ENCODE measurements at places on chromosomes 12 and 14.

- no peak overlapping the region for H3K4me3 ChIP-seq
- no peak overlapping the region for H3K27ac ChIP-seq
- H3K36me3 ChIP-seq, result no peaks in the 10 kb centered on the region
- DNase-seq, result no peak
Measured at GRCh38 chr12:104371043-104371870, 67.7 kb downstream of the EID3 start.

DNA sequence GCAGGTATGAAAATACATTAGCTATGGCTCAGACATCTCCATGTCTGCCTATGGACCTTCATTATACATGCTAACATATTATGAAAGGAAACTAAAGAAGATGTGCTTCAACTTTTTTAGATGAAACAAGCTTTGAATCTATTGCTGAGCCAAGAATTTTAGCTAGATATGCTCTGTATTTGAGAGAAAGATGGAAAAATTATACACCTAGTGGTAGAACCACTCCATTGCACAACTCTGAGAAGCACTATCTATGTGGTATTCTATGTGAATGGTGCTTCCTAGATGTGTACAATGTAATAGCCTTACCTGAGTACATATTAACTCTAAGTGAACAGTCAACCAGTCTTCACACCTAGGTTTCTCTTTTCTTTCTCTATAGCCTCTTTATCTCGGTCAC is 17.3 kb downstream of the EPYC start:
- no peaks in the 10 kb centered on the region for H3K36me3 ChIP-seq
- H3K27me3 ChIP-seq, result no peaks in the 10 kb centered on the region
- no peak overlapping the region for H3K27ac ChIP-seq
- no peak overlapping the region for H3K4me3 ChIP-seq
- no peak for DNase-seq
- no peaks in the 10 kb centered on the region for H3K4me1 ChIP-seq

DNA sequence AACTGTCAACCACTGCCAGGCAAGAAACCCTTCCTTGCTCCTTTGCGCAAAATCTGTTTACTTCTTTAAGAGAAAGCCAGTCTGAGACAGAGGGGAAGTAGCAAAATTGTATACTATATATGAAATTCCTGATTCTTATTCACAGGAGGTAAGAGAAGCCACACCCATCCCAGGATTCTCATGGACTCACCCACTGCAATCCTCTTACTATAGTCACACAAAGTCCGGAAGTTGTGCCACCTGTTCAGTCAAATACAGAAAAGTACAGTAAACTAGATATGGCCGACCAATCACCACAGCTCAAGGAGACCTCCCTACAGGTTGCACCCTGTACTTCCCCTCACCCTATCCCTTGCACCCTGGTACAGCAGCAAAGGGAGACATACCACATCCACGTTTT is 2.9 kb downstream of the PRMT5 start:
- DNase-seq, result no peak
- H3K36me3 ChIP-seq, result no peaks in the 10 kb centered on the region
- no peak overlapping the region for H3K4me3 ChIP-seq
- H3K27me3 ChIP-seq, result no peaks in the 10 kb centered on the region
- peaks cover 12% of the 10 kb centered on the region for H3K4me1 ChIP-seq
- H3K27ac ChIP-seq, result no peak overlapping the region

GRCh38 chr12:104219908-104220404 is 4.4 kb downstream of the TXNRD1 start:
- H3K27me3 ChIP-seq, result no peaks in the 10 kb centered on the region
- no peaks in the 10 kb centered on the region for H3K36me3 ChIP-seq
- no peak for DNase-seq
- no peak overlapping the region for H3K4me3 ChIP-seq

GRCh38 chr12:67786086-67786485 is 137.5 kb downstream of the DYRK2 start:
- no peak for DNase-seq
- H3K27me3 ChIP-seq, result no peaks in the 10 kb centered on the region
- H3K4me1 ChIP-seq, result no peaks in the 10 kb centered on the region
- no peaks in the 10 kb centered on the region for H3K36me3 ChIP-seq
- H3K27ac ChIP-seq, result no peak overlapping the region

DNA sequence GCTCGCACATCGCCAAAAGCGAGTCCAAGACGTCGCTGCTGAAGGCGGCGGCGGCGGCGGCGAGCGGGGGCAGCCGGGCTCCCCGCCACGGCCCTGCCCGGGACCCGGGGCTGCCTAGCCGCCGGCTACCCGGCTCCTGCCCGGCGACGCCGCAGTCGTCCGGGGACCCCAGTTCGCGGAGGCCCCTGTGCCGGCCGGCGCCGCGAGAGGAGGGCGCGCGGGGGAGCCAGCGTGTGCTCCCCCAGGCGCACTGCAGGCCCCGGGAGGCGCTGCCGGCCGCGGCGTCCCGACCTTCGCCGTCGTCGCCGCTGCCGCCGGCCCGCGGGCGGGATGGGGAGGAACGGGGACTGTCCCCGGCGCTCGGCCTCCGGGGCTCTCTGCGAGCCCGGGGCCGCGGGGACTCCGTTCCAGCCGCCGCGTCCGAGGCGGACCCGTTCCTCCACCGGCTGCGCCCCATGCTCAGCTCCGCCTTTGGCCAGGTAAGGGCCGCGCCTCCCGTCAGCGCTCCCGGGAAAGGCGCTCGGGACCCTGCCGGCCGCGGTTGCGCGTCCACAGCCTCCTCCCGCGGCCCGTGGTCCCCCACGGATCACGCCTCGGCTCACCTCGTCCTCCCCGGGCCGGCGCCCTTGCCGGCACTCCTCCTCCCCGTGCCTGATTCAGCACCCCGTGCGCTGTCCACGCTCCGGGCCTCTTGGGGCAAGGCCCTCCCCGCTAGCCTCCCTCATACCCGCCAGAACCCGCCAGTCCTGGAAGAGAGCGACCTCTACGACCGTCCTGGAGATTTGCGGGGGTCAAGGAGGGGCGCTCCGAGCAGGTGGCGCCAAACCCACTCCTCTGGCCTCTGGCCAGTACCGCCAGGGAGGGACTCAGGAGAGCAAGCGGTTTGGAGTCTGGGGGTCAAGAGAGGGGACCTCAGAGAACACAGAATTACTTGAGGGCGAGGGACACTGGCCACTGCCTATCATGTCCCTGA is 721 bp downstream of the CABP1 start:
- peaks cover 6% of the 10 kb centered on the region for H3K4me1 ChIP-seq
- no peak overlapping the region for H3K27ac ChIP-seq
- H3K36me3 ChIP-seq, result no peaks in the 10 kb centered on the region
- H3K27me3 ChIP-seq, result no peaks in the 10 kb centered on the region

GRCh38 chr12:56900583-56900982 is 33.6 kb downstream of the SDR9C7 start:
- H3K27ac ChIP-seq, result no peak overlapping the region
- no peaks in the 10 kb centered on the region for H3K36me3 ChIP-seq
- no peaks in the 10 kb centered on the region for H3K4me1 ChIP-seq
- no peaks in the 10 kb centered on the region for H3K27me3 ChIP-seq
- no peak overlapping the region for H3K4me3 ChIP-seq
